ENCODE measurements at places on chromosomes 12 and 14. TPM values are rescaled to one million over a fixed set of nuclear protein-coding genes. Genes with fewer than 3 reads are reported as not detected.

DNA sequence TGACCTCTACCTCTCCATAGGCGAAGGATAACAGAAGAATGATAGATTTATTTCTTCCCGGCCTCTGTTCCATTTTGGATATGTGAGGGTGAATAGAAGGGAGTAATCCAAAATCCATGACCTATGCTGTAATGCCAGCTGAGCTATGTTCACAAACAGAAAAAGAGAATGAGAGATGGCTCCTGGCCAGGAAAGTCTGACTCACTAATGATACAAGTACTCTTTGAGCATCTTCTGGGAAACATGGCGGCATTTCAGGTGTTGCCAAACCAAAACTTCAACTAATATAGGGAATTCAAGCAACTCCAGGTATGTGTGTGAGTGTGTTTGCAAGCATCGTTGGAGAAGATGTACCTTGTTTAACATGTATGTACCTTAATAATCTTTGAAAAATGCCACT is 55.1 kb downstream of the MED13L start:
- no peak for DNase-seq

DNA sequence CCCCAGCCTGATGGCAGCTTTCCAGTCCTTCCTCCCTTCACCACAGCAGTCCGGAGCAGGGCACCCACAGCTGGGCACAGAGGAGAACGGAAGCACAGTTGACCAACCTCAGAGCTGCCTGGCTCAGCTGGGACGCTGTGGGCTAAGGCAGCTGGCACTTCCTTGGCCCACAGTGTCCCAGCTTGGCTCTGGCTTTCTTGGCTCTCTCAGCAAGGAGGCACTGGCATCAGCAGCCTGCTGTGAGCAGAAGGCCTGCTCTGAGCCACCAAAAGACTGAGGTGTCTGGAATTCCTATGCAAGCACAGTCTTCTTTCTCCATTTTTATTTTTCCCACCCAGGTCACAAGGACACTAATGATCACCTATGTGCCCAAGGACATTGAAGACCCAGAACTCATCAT is 32.6 kb downstream of the NGB start:
- no peak for DNase-seq

DNA sequence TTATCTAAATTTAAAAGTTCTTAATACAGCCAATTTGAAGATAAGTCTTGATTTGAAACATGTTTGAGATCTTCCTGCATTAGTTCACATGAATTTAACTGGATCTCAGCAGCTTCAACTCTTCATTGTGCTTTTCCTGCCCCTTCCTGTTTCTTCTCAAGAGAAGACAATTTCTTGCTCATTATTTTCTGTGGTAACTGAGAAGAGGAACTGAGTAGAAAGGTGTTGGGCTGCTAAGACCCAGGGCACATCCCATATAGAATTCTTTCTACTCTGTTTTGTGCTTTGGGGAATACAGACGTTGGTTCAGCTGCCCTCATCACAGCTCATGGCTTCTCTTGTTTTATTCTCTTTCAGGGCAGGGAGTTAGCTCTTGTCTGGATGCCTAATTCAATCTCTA is 110.2 kb downstream of the SNAPC1 start:
- no peak for DNase-seq

SMOC1 gene
- total RNA-seq = not detected

GRCh38 chr12:25894759-25895158 is 63.7 kb upstream of the RASSF8 start:
- DNase-seq = no peak

INSM2 gene
- total RNA-seq = not detected

DNA sequence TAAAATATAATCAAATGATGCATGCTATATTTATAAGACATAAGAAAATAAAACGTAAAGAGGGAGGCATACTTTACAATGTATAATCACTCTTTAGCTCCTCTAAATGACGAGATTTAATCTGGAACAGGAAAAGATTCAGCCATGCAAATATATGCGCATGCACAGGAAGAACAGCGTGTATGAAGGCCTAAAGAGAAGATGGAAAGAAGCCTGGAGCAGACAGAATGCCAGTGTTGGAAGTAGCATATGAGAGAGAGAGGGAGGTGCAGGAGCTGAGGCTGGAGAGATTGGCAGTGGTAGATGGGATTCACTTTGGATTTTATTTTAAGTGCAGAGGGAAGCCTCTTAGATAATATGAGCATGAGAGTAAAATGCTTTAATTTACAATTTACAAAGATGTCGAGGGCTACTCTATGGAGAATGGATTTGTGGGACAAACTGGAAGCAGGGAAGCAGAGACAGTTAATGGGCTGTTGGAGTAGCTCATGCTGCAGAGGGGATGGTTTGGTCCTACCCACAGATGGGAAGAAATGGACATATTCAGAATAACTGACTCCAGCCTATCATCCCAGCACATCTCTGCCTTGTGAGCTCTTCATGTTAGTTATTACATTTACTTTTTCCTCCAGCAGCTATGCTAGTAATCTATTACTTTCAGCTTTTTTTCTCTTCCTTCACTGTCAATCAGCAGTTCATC is 411.1 kb downstream of the TMTC2 start:
- no peak for DNase-seq

GRCh38 chr12:105292705-105293104 is 37.8 kb upstream of the C12orf75 start:
- no peak for DNase-seq

DNA sequence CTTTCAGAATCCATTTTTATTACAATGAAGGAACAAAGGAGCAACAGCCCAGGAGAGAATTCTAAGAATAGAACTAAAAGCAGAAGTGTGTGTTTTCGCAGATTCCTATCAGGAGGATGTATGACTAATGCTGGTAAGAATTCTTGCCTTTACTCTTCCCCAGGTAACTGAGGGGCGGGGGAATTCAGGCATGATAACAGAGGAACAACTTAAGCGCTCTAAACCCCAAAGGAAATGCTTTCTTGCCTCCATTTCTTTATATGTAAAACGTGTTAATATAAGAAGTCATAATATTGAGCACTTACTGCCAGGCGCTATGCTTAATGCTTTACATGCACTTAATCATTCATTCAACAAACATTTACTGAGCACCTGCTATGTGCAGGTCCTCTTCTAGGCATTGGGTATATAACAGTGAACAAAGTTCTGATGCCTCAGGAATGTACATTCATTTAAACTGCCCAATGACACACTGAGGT is 4.5 kb downstream of the HCAR1 start:
- DNase-seq = no peak

DNA sequence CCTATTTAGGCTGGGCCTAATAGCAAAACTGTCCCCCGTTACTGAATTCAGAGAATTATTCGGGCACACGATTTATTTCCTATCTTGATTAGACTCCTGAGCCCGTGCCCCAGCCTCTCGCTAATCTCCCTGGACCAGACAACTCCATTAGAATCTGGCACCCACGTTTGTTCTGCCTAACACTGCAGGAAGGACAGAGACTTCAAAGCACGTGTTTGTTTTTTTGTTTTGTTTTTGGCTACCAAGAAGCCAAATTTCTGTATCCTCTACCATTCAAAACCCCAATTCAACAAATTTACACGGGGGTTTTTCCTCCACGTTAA is 4.8 kb downstream of the USP44 start:
- no peak for DNase-seq

SAMD4A gene
- total RNA-seq = 0.99 TPM

ING4 gene
- total RNA-seq = 90.6 TPM

CLEC2A gene
- total RNA-seq = not detected

ADCY6 gene
- total RNA-seq = not detected

DNA sequence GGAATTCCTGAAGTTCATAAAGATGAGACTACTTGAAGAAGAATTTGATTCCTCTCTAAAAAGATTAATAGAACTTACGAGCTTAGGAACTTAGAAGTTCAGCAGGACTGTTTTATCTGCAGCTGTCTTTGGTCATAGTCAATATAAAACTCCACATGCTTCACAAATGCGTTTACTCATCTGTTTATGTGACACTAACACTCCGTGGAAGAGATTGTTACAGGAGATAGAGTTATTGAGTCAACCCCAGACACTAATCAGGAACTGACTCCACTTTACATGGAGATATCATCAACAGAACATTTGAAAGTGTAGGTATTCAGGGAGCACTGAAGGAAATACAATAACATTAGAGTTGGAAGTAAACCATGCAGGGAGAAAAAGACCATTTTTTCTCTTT is 92.8 kb downstream of the LRFN5 start:
- no peak for DNase-seq

DNA sequence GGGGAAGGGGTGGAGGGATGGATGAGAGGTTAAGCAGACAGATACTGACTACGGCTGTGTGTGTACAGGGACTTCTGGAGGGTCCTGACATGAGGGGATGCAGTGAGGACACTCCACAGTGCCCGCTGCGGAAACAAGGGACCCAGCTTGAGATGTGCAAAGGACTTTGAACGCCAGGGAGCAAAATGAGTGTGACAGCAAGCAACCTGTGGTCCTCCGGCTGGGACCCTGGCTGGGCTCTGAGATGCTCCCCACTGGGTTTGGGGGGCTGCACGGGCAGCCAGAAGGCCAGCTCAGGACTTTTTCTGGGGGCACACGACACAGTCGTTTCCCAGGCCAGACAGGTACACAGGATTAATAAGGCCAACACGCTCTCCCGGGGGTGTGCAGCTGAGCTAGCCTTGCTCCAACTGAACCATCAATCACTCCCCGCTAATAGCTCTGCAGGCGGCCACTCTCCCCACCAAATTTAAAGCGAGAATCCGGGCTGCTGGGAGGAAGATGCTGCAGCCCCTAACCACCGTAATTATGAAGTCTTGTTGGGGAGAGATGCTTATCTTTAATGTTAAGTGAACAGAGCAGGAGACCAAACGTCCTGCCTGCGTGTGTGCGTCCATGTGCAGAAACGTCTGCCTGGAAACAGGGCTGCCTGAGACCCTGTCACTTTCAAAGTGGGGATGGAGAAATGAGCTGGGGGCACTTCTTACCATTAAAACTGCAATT is 51.6 kb upstream of the DLK1 start:
- no peak for DNase-seq

- no peak for DNase-seq
Measured at GRCh38 chr14:90349739-90350138, 18.0 kb upstream of the NRDE2 start.

DNA sequence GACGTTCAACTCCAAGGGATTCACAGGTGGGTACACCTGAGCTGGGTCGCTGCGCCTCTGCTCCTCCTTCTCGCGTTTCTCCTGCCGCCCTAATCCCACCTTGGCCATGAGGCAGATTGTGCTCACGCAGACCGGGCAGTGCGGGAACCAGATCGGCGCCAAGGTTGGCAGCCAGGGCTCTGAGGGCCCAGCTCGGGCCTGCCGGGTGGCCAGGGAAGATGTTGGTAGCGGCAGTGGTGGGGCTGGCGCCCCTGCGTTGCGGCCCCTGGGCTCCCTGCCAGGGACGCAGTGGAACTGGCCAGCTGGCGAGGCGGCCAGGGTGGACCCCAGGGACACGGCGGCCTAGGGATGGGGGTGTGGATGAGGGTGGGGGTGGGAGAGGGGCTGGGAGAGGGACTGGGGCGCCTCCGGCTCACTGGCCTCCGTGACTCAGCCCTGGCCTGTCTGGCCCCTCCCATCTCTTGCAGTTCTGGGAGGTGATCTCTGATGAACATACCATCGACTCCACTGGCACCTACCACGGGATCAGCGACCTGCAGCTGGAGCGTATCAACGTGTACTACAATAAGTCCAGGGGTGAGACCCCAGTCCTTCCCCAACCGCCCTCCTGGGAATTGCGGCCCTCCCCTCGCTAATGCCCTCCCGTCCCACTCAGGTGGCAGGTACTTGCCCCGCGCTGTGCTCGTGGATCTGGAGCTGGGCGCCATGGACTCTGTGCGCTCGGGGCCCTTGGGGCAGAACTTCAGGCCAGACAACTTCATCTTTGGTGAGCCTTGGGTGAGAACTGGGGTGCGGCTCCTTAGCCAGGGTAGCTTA is 114.9 kb upstream of the ALG10B start:
- no peak for DNase-seq

GRCh38 chr14:94157197-94157596 is 16.9 kb upstream of the PPP4R4 start:
- DNase-seq = no peak

ZNF385A gene
- total RNA-seq = 1.7 TPM

GRCh38 chr12:42810006-42810405 is 220.5 kb upstream of the PRICKLE1 start:
- DNase-seq = no peak

TAPBPL gene
- total RNA-seq = 42.5 TPM

DNA sequence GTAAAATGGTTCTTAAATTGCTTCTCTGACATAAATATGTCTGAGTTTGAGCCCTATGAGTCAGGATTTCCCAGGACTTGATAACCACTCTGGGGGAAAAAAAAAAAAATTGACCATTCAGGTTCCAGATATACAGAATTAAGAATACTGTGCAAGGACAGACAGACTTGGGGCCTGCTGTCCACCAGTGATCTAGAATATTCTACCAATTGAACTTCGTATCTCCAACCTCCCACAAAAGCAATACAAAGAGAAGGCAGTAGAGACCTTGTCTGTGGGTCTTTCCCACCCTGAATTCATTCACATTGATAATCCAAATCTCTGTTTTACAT is 4.1 kb downstream of the SINHCAF start:
- no peak for DNase-seq

GRCh38 chr12:55721601-55722213 is 1.5 kb downstream of the RDH5 start:
- DNase-seq = no peak

- no peak for DNase-seq
Measured at GRCh38 chr12:100474617-100475016, 951 bp downstream of the NR1H4 start.

DNA sequence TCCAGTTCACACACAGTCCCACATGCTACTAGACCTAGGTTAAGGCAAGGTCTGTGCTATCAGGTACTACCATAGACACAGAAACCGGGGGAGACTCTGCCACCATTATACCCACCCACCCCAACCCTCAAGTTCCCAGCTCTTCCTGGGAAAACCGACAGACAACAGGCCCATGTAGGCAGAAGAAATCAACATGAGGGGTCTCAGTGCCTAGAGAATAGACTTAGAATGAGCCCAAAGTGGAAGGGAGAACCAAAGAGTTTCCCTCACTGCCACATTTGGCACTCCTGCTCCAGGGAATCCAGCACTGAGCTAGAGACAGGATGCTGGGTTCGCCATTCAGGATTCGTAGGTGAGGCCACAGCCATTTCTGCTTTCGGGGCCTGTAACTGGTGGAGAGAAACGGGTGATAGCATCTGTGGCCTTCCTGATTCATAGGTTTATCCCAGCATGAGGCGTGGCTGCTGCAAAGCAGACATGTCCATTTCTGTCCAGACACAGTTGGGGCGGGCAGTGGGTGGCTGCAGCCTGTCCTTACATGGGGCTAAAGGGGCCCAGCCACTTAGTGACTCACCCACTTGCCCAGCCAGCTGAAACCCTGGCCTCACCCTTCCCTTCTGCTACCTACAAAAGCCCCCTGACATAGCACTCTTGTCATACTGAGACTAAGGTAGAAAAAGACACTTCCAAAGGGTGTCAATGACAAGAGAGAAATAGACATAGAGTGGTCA is 69.4 kb downstream of the IRF2BPL start:
- no peak for DNase-seq

All from naive thymus-derived CD8-positive, alpha-beta T cell (primary cell).